GM23248 (cell line): ENCODE measurements at places on chromosomes 7 and 10.

DNA sequence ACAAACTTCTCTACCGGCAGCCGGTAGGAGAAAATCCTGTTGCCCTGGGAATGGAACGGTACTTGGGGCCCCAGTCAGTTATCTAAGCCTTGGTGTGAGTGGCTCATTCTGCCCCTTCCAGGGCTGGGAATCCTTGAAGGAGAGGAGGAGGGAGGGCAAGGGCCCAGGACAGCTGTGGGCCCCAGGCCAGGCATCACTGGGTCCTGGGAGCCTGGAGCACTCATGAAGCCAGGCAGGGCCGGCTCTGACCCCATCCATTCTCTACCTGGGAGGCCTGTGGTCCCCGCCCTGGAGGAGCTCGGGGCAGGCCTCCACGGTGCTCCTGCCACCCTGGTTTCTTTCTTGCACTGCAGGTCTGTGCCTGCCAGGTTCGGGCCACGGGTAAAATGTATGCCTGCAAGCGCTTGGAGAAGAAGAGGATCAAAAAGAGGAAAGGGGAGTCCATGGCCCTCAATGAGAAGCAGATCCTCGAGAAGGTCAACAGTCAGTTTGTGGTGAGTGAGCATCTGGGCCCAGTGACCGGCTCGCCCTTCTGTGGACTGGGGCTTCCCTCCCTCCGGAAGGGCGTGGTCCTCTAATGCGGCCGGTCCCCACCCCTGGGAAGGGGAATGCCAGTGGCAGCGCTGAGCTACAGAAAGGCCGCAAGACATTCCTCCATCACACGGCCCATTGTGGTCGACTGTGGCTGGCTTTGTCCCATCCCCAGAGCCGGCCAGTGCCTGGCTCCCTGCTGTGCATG lies 111.3 kb downstream of the RGS10 start:
- no peak for DNase-seq

DNA sequence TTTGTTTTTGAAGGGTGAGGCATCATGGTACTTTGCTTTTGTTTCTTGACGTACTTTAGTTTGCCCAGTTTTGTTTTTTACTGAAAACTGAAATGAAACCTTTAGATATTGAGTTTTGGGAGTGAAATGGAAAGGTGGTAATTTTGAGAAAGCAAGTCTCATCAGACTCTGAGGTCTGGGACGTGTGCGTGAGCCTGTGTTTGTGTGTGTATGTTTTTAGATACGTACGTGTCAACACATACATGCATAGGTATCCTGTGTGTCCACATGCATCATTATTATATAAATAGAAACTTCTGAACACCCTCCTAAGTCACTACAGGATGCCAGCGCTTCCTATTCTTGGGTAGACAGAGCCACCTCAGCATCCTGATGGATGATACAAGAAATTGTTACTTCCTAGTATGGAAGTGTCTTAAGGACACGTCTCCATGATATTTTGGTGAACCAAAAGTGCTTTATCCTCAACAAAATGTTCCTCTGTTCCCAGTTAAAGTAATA lies 47.8 kb downstream of the PROSER2 start:
- no peak for DNase-seq

GRCh38 chr10:120953897-120954296 lies 102.7 kb downstream of the WDR11 start:
- DNase-seq, result no peak

DNA sequence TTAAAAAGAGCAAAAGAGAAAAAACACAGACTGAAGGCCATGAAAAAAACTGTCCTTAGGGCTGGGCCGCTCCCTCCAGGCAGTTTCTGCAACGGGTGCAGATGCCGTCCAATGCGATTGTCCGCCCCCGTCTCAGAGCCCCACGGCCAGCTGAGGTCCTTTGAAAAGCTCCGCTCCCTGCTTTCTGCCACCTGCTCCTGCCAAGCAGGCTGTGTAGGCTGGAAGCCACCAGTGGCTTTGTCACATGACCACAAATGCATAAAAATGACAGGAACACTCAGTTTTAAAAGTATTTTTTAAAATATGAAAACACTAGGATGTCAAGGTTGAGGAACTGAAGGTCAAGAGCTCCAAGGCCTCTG lies 71.7 kb downstream of the AMZ1 start:
- no peak for DNase-seq

DNA sequence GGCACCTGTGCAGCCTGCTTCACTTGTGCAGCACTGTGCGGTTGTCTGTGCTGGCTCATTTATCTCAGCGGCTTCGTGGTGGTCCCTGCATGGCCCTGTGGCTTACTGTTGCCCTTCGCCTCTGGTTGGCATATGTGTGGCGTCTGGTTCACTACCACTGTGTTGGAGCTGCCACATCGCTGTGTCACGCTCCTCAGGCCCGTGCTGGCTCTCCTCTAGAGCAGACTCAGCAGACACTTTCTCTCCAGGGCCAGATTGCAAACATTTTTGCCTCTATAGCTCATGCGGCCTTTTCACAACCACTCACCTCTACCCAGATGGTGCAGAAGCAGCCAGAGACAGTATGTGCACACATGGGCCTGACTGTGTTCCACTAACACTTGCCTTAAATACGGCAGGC lies 37.9 kb downstream of the PPP2R2D start:
- DNase-seq, result no peak

- no peak for DNase-seq
Measured at GRCh38 chr7:97008275-97008917, 3.0 kb downstream of the DLX6 start.

DNA sequence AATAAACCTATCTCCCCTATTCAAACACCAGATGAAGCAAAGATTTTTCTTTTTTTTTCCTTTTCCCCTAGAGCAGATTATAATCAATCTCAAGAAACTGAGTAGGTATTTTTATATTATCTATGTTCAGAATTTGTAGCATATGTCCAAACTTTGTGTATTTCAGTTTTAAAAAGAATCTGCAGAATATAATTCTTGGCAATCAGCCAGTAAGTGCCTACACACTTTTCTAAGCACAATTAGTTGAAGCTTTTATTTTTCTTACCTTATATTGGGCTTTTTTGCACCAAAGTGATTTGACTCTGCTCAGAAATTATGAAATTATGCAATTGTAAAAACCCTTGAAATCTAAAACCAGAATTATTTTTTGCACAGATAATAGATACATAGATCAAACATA lies 315.8 kb upstream of the PHF14 start:
- DNase-seq, result no peak

GRCh38 chr10:293636-294035 lies 158.4 kb downstream of the ZMYND11 start:
- no peak for DNase-seq

GRCh38 chr10:31036209-31036608 lies 4.5 kb upstream of the ZNF438 start:
- DNase-seq, result no peak

GRCh38 chr10:103745341-103746247 lies 109.8 kb downstream of the SH3PXD2A start:
- peak; percentile 59 for DNase-seq

GRCh38 chr10:107656932-107657331 lies 492.4 kb upstream of the SORCS1 start:
- no peak for DNase-seq

GRCh38 chr7:155921804-155922066 lies 109.5 kb upstream of the SHH start:
- DNase-seq, result no peak

DNA sequence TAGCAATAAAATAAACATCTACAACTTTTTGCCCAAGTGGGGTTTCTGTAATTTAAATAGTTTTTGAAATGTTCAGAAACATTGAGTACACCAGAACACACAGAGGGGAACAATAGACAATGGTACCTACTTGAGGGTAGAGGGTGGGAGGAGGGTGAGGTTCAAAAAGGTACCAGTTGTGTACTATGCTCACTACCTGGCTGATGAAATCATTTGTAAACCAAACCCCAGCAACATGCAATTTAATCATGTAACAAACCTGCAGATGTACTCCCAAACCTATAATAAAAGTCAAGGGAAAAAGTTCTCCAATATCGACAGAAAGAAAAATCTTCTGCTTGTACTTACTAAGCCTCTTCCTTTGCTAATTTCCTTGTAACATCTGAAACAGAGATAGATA lies 4.2 kb upstream of the TES start:
- no peak for DNase-seq

DNA sequence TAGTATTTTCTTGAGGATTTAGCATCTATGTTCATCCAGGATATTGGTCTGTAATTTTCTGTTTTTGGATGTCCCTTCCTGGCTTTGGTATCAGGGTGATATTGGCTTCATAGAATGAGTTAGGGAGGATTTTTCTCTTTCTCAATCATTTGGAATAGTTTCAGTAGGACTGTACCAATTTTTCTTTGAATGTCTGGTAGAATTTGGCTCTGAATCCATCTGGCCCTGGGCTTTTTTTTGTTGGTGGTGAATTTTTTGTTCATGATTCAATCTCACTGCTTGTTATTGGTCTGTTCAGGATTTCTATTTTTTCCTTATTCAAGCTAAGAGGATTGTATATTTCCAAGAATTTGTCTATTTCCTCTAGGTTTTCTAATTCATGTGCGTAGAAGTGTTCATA lies 192.7 kb downstream of the KIF20B start:
- no peak for DNase-seq

GRCh38 chr7:22885797-22886261 lies 63.2 kb upstream of the TOMM7 start:
- DNase-seq, result no peak

DNA sequence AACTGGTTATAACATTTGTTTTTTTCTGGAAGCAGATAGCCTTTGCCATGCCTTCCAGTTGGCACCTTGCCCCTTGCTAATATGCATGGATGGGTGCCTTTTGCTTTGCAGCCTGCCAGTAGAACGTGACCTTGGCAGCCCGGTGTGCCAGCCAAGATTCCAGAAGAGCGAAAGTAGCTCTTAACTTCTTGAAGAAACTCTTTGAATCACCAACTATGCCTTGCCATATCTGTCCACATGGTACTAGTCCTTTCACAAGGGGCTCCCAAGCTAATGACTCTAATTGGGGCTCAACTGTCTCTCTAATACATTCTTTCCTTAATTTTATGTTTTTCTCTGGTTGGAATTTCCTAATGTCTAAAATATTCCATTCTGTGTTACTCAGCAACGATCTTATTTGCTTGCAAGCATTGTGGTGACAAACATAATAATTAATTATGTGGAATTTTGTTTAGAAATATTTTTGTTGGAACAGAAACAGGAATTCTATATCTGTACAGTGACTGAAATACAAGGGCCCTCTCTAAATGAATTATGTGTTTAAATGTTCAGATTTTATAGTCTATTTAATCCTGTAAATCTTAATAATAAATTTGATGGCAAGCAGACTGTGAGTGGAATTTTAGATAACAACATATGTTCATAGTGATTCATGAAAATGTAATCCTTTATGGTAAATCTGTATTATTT lies 45.8 kb downstream of the HDAC9 start:
- DNase-seq, result peak; percentile 79

DNA sequence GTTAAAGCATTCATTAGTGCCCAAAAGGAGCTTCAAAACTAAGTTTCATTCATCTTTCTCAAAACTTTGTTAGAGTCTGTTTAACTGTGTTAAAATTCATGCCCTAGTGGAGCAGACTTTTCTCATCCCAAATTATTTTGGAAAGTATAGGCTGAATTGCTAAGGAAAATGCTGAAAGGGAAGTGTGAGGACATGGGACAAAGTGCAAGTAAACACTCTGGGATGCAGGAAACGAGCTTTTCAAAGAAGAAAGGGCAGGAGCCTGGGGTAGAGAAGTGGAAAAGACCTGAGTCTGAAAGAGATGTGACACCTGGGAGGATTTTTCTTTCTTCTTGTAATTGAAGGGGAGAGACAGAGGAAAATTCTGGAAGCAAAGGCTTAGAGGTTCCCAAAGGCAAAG lies 93.1 kb upstream of the ANKRD1 start:
- no peak for DNase-seq

GRCh38 chr10:86817246-86817645 lies 60.8 kb downstream of the BMPR1A start:
- DNase-seq, result no peak

- DNase-seq, result peak; percentile 13
Measured at GRCh38 chr10:91378061-91378460, 32.1 kb upstream of the HECTD2 start.

GRCh38 chr10:19706904-19707303 lies 109.3 kb upstream of the PLXDC2 start:
- no peak for DNase-seq

- DNase-seq, result no peak
Measured at GRCh38 chr10:65753532-65753931, 1172.3 kb upstream of the LRRTM3 start.

DNA sequence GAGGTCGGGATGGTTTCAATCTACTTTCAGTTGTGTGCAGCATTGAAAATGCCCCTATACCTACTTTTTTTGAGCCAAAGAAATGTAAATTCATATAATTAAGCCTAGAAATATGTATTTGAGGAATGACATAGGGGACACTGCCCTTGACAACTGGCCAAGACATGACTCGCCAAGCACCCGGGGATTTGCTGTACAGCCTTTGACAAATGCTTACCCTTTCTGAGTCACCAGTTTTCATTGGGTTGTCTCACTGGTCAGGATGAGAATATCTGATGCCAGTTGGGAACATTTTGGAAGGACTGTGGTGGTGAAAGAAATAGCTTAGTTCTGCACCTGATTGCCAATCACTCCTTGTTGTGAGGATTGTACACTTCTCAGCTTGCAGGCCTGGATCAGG lies 166.8 kb upstream of the HABP2 start:
- DNase-seq, result peak; percentile 86

DNA sequence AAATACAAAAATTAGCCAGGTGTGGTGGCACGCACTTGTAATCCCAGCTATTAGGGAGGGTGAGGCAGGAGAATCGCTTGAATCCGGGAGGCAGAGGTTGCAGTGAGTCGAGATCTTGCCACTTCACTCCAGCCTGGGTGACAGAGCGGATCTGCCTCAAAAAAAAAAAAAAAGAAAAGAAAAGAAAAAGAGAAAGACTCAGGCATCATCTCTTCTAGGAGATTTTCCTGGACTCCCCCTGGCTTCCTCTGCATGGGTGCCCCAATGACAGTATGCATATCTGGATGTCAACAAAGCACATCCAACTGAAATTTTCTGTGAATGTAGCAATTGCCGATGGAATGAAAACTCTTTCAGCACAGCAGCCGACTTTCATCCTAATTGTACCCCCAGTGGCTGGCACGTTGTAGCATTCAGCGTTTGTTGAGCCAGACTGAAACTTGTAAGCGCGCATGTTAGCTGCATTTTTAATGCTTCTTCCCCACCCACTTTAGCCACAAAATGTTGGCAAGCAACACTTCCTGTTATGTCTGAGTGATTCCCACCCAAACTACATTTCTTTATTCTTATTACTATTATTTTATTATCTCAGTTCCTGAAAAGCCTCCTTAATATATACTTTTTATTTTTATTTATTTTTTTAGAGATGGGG lies 70.2 kb downstream of the PRTFDC1 start:
- peak; percentile 65 for DNase-seq

GRCh38 chr10:73296946-73297345 lies 44.5 kb upstream of the MRPS16 start:
- DNase-seq, result no peak

- peak; percentile 60 for DNase-seq
Measured at GRCh38 chr7:2520131-2520760, 672 bp downstream of the LFNG start.

DNA sequence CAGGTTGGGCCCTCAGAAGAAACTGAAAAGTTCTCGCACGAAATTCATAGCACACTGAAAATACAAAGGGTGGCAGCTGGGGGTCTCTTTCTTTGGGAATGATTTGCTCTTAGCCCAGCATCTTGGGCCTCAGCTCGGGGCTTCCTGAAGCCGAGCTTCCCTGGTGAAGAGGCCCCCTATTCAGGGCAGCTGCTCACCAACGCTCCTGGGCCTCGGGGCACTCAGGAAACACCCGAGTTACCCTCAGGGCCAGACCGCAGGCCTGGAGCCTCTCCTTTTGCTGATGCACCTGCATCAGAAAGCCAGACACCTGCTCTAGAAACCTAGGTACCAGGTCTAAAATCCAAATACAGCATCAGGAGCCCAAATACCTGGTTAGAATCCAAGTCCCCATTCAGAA lies 85.5 kb downstream of the PTPRE start:
- no peak for DNase-seq
